ENCODE measurements at places on chromosomes 13 and 19. TPM values are rescaled to one million over a fixed set of nuclear protein-coding genes. Genes with fewer than 3 reads are reported as not detected.

GRCh38 chr13:89212186-89212585, 1541.0 kb downstream of the SLITRK5 start:
- DNase-seq: no peak

GRCh38 chr13:70375718-70376117, 267.5 kb upstream of the KLHL1 start:
- no peak for DNase-seq

DNA sequence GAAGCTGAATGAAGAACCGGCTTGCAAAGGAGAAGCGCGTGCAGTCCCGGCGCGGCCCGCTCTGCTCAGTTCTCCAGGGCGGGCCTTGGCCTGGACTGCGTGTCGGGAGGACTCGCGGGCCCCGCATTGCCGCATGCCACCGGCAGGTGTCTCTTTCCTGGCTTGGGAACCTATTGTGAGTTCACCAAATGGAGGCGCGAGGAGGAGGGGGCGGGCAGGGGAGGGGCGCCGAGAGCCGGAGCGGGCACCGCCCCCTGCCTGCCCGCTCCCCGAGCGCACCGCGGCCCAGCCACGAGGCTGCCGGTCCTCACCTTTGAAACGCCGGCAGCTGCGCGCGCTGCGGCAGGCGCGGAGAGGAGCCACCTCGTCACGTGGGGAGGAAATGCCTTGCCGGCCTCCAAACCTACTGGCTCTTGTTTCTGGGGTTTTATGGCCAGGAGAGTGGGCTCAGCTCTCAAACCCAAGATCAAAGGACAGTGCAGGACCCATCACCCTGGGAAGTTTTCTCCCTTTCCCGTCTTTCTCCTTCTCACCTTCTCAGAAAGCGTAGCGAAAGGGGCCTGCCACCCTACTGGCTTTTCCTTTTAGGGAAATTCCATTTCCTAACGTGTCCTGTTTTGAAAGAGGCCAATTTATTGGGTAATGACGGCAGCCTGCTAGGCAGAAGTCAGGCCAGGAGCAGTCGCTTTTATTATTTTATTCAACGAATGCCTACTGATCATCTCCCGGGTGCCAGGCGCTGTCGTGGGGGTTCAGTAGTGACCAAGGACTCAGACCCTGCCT, 13.8 kb upstream of the UBE2L5 start:
- peak; percentile 92 for DNase-seq

GRCh38 chr13:25276748-25277147, 10.5 kb downstream of the MTMR6 start:
- DNase-seq: no peak

DNA sequence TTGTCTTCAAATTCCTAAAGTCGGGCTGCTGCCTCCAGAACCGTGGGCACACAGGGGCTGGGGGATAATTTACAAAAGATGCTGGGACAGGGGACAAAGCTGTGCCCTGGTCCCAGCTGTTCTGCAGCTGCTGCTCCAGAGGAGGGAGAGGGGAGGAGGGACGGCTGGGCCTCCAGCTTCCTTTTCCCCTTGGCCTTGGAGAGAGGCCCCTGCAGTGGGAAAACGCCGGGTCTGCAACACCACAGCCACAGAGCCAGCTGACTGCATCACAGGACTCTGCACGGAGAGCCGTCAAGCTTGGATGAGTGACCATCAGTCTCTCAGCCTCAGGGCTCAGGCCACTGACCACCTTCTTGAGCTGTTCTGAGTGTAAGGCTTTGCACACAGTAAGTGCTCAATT, 6.1 kb downstream of the DOCK6 start:
- DNase-seq: peak; percentile 74

- no peak for DNase-seq
Observed at GRCh38 chr13:83295686-83296085, 586.6 kb downstream of the SLITRK1 start.

DNA sequence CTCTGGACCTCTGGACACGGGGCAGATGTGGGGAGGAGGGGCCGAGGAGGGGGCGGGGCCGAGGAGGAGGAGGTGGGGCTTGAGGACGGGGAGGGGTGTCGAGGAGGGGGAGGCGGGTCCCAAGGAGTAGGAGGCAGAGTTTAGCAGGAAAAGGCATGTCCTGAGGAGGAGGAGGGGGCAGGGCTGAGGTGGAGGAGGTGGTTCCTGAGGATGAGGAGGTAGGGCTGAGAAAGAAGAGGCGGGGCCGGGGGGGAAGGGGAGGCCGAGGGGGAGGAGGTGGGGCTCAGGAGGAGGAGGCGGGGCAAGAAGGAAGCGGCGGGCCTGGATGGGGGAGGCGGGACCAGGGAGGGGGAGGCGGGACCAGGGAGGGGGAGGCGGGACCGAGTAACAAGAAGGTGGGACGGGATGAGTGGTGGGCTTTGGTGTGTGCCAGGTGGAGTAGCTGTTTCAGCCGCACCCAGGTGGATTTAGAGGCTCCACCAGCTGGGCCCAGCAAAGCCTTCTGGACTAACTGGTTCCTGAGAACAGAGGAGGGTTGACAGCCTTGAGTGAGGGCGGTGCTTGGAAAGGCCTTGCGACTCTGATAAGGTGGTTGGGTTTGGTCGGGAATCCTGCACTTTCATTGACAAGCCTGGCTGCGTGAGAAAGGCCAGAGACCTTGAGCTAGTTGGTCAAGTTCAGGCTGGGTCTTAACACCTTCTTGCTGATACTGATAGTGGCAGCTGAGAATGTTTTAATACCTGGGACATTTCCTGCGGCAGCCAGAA, 7.7 kb downstream of the TECR start:
- DNase-seq: peak; percentile 65

- DNase-seq: no peak
Observed at GRCh38 chr19:1125601-1126467, 22.0 kb downstream of the GPX4 start.

DNA sequence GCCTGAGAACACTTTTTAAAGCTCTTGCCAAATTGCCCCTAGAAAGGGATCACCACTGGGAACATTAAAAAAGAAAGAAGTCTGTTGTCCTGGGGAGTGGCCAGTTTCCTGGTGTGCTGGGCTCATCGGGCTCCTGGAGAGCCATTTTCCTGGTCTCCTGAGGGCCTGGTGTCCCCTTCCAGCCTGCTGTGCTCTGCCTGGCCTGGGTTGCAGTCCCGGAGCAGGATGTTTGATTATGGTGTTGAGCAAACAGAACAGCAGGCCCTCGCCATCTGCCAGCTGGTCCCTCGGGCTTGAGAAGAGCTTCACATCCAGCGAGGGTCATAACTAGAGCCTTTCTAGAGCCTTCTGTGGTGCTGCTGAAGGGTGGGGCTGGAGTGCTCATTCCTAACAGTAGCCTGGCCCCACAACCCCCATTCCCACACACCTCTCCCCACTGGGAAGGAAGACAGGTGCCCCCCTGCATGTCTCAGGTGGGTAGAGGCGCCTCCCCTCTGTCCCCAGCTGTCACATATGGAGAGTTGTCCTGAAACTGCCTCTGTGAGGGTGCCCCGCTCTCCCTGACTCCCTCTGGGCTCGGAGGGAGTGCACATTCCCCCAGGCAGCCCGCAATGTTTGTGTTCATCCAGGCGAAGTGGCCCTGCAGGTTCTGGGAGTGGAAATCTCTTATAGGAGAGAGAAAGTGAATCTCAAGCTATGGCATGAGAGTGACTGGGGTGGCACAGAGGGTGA, 151.1 kb downstream of the SIPA1L3 start:
- DNase-seq: no peak

GRCh38 chr13:93708308-93709075, 481.9 kb downstream of the GPC6 start:
- no peak for DNase-seq

- no peak for DNase-seq
Observed at GRCh38 chr13:105428811-105429210, 1106.7 kb downstream of the EFNB2 start.

DNA sequence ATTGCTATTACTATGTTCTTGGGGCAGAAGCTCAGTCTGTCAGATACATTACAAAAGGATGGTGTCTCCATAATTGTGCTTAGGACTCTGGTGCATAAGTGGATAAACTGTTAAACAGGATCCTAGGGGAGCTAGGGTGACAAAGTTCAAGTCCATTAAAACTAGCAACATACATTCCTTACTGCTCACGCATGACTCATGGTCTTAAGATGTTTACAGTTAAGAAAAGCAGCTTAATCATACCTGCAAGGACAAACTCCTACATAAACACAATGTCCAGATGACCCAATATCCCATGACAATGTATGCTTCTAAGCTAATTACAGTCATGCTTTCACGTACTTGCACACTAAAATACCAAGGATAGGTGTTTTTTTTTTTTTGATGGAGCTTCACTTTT, 3.5 kb upstream of the ZNF701 start:
- no peak for DNase-seq

- DNase-seq: no peak
Observed at GRCh38 chr19:44571830-44572580, 41.4 kb upstream of the IGSF23 start.

DNA sequence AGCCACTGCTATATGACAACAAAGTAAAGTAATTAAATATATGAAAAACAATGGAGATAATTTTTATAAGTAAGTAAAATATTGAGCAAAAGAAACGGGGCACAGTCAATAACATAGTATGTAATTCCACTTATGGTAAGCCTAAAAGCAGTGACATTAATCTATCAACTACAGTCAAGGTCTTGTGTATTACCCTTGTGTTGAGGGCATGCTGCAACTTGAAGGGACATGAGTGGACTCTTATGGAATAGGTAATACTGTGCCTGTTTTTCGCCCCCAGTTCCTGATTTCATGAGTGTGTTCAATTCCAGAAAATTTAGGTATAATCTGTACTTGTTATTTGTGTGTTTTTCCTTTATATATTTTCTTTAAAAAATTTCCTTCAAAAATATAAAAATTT, 201.3 kb upstream of the SLITRK6 start:
- no peak for DNase-seq

GRCh38 chr13:98992355-98992754, 14.5 kb upstream of the DOCK9 start:
- DNase-seq: no peak

DNA sequence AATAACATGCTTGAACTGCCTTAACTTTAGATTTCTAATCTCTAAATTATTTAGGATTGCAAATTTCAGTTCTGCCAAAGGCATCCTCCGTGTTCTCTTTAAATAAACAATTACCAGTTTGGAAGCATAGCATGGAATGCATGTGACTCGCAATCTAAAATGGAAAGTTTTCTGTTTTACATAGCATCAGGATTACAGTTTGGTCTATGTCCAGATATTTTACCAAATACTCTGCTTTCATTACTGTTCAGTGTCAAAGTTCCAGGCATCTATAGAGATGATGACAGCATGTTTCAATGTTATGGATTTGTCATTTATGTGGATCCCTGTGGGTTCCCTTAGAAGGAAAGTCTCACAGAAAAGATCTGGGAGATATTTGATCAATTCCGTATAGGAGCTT, 16.8 kb downstream of the FLT1 start:
- no peak for DNase-seq

GRCh38 chr13:99892196-99892613, 79.4 kb downstream of the ZIC5 start:
- no peak for DNase-seq

DNA sequence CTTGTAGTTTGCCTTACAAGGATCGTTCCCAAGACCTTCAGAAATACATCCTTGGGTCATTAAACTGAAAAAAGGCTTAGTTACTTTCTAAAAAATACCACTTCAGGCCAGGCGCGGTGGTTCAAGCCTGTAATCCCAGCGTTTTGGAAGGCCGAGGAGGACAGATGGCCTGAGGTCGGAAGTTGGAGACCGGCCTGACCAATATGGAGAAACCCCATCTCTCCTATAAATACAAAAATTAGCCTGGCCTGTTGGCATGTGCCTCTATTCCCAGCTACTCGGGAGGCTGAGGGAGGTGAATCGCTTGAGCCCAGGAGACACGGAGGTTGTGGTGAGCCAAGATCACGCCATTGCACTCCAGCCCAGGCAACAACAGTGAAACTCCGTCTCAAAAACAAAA, 2.2 kb upstream of the ZNF28 start:
- DNase-seq: no peak

DNA sequence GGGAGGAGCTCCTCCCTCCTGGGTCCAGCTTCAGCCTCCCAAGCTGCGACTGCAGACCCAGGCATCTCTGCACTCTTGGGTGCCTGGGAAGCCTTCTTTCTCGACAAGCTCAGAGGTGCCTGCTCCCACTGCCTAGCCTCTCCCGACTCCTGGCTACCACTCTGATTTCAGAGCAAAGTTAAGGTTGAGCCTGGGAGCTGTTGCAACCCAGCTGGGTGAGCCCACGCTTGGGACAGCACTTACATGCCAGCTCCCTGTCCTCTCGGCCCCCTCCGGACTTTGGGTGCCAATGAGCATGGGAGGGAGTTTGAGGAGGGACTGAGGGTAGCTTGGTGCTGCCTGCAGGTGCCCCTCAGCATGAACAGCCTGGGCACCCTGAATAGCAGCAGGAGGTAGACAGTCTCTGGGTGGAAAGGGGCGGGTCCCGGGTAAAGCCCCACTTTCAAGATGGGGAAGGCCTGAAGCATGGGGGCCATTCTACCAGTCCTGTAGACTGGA, 1383.4 kb upstream of the PCDH20 start:
- DNase-seq: no peak

- no peak for DNase-seq
Observed at GRCh38 chr19:41707502-41707812, 969 bp upstream of the CEACAM5 start.

- DNase-seq: no peak
Observed at GRCh38 chr13:38045278-38046048, 175.9 kb upstream of the TRPC4 start.

Gene ZNF296
- 0.98 TPM for polyA plus RNA-seq

Gene KLK14
- polyA plus RNA-seq: 0.45 TPM

Gene SLITRK5
- 2.8 TPM for polyA plus RNA-seq

Gene SYCN
- not detected for polyA plus RNA-seq

Gene LHB
- 0.38 TPM for polyA plus RNA-seq

All from left kidney (tissue), 8 donors.